Skeletal muscle cell (primary cell): ENCODE measurements at places on chromosomes 7 and 10.

GRCh38 chr10:70816220-70816894 lies 609 bp downstream of the SGPL1 start:
- peak; percentile 72 for DNase-seq

DNA sequence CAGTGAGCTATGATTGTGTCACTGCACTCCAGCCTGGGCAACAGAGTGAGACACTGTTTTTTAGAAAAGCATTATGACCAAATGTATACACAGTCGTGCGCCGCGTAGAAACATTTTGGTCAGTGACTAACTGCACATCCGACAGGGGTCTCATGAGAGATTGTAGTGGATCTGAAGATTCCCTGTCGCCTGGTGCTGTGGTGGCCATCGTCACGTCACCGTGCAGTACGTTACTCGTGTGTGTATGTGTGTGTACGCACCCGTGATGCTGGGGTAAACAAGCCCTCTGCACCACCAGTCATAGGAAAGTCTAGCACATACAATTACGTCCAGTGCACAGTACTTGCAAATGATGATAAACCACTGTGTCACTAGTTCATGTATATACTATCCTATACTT lies 109.4 kb downstream of the ELFN1 start:
- no peak for DNase-seq

- no peak for DNase-seq
Measured at GRCh38 chr10:86363184-86363832, 3.3 kb downstream of the GRID1 start.

DNA sequence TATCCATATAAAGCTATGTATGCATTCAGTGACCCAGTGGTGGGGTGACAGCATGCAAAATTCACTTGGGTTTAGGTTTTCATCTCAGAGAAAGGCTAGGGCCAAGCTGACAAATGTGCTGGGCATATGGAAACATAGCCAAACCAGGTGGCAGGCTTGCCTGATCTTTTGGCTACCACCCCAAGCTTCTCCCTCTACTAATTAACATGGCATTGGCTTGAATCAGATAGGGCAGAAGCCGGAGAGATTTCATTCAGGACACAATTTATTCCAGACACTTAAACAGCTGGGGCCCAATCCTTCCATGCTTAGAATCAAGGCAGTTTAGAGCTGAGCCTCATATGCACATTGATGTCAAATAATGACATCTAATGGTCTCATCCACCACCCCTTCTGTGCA lies 95.5 kb upstream of the AGK start:
- DNase-seq: no peak

- no peak for DNase-seq
Measured at GRCh38 chr7:77205706-77206105, 6.1 kb upstream of the FGL2 start.

DNA sequence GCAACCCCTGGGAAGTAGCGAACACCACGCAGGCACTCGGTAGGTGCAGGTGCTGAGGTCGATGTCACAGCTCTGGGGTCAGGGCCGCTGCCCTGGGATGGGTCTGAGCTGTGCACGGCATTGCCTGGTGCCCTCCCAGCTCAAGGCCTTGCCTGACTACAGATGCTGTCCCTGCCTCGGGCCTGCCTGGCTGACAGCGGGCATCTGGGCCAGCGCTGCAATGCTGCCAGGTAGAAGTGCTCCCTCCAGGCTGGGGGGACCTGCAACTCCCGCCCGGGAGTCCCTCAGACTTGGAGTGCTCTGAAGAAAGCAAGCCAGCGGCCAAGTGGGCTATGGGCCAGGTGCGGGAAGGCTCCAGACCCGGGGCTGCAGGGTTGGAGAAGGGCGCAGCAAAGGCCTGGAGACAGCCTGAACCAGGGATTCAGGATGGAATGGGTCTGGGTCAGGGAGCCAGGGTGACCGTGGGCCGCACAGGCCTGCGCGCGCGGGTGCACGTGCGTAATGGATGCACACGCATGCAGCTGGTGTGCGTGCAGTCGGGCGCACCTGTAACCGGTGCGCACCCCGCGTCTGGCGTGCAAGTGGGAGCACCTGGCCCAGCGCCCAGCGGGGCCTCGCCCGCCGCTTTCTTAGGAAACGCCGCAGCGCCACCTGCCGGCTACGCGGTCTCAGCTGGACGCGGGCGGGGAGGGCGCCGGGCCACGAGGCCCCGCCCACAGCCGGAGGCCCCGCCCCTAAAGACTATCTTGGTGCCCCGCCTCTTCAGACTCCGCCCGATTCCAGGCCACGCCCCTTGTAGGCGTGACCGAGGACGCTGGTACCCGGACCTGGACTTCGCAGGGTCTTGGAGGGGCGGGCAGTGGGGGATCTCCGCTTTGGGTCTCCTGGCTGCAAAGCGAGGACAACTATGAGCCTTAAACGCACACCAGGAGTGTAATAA lies 46.7 kb downstream of the MICALL2 start:
- DNase-seq: no peak

- DNase-seq: peak; percentile 85
Measured at GRCh38 chr10:76336213-76336963, 905.0 kb downstream of the LRMDA start.

GRCh38 chr7:40799-41750 lies 151.3 kb upstream of the FAM20C start:
- DNase-seq: no peak

GRCh38 chr7:2715341-2716231 lies 27.6 kb downstream of the AMZ1 start:
- DNase-seq: no peak

GRCh38 chr10:48811917-48812316 lies 127.2 kb downstream of the WDFY4 start:
- no peak for DNase-seq

GRCh38 chr7:158055726-158056510 lies 531.7 kb downstream of the PTPRN2 start:
- DNase-seq: no peak

DNA sequence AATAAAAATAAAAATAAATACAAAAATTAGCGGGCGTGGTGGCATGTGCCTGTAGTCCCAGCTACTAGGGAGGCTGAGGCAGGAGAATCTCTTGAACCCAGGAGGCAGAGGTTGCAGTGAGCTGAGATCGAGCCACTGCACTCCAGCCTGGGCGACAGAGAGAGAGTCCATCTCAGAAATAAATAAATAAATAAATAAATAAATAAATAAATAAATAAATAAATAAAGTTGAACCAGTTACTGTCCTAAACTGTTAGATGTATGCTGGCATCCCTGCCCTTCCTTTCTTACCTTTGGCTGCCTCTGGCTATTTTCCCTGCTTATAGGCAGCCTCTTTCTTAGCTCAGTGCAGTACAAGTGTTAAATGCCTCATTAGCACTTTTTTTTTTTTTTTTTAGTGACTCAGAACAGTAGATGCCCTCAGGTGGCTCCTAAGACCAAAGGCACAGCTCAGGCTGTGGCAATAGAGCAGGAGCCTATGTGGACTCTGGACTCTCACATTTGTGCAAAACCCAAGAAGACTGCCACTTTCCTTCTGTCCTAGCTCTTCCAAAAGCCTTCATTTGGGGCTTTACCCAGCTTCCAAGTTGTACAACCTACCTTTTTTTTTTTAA lies 30.6 kb upstream of the CABCOCO1 start:
- no peak for DNase-seq
